ENCODE measurements at places on chromosomes 12 and 14. TPM values are rescaled to one million over a fixed set of nuclear protein-coding genes. Genes with fewer than 3 reads are reported as not detected.

GRCh38 chr14:71441126-71441525 lies 491.1 kb upstream of the RGS6 start:
- DNase-seq, result no peak

DNA sequence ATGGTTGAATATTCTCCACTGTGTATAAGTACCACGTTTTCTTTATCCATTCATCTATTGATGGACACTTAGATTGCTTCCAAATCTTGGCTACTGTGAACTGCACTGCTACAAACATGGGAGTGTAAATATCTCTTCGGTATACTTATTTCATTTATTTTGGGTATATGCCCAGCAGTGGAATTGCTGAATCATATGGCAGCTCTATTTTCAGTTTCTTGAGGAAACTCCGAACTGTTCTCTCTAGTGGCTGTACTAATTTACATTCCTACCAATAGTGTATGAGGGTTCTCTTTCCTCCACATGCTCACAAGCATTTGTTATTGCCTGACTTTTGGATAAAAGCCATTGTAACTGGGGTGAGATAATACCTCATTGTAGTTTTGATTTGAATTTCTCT lies 623.1 kb upstream of the LRFN5 start:
- no peak for DNase-seq

DNA sequence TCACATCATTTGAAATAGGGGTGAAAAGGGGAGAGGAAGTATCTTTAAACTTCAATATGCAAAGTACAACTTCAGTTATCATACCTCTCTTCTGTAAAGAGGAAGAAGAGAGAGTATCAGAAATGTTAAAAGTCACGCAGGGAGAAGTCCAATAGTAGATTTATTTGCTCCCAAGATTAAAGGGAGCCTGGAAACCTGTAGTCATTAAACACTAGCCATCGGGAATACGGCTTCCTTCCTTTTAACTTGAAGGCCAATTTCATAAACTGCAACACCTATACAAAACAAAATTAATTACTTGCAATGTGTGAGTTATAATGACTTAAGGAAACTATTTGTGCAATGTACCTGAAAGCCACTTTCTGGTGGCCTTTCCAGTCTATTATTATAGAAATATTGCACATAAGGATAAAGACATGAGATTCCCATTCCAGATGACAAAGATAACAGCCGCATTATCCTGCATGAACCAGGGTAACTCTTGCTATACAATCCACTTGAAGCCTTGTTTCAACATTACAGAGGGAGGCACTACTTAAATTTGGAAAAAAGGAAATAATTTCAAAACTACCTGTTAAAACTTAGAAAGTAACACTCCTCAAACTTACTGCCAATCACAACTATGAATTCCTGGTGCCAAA lies 4.6 kb downstream of the BTG1 start:
- DNase-seq, result no peak

RBM25 gene
- total RNA-seq, result 100 TPM

GRCh38 chr12:84150201-84150600 lies 762.4 kb downstream of the SLC6A15 start:
- DNase-seq, result no peak

DNA sequence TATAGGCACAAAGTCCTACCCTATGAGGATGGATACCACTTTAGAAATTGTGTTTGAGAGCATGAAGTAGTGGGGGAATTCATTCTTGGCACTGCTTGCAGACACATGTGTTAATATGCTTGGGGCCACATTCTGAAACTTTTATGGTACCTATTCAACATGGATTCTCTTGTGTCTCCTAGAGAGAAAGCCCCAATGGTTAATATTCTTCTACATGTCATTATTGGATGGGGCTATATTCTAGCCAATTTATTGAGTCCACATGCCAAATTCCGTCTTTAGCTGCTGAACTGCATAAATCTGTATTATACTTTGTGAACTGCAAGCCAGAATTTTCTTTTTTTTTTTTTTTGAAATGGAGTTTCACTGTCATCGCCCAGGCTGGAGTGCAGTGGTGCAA lies 140.0 kb downstream of the KICS2 start:
- no peak for DNase-seq

FAM181A gene
- total RNA-seq, result not detected

DNA sequence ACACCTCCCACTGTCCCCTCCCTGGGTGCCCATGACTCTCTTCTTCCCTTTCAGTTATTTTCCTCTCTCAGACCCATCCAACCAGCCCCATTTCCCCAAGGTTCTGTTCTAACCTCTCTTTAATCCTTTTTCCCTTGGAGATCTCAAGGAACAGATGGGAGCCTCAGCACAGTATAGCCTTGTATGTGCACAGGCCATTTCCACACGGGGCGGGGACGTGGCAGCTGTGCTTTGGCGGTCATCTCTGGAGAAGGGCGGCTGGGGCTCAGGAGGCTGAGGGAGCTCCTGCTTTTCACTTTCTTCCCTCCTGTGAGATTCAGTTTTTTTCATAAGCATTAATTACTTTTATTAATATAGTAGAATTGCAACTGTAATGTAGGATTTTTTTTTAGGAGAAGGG lies 212.2 kb downstream of the ZFP36L1 start:
- DNase-seq, result no peak

DNA sequence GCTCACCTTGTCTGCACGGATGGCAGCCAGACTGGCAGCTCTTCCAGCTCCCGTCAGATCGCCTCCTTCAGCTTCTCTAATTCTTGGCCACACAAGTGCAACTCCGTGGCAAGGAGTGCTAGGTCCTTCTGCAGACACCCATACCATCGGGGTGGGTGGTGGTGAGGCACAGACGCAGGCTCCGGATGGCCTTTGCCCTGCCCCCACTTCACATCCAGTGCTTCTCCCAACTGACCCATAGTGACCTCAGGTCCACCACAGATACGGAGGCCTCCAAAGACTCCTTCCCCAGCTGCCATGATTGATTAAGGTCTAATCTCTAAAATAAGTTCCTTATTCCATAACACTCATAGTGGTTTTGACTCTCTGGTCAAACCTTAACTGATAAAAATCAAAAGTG lies 19.9 kb upstream of the CD27 start:
- DNase-seq, result no peak

DNA sequence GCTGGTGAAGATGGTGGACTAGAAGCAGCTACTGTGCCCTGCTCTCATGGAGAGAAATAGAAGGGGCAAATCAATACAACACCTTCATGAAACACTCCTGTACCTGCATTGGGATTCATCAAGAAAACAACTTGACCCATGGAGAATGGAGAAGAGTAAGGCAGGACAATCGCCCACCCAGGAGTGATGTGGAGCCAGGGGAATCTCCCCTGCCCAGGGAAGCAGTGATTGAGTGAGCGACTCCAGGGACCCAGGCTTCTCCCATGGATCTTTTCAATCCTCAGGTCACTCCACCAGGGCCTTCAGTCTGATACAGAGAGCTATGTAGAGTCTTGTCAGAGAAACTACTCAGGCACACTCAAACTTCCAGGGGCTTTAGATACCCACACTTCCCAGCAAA lies 161.9 kb upstream of the DYRK2 start:
- DNase-seq, result no peak

DNA sequence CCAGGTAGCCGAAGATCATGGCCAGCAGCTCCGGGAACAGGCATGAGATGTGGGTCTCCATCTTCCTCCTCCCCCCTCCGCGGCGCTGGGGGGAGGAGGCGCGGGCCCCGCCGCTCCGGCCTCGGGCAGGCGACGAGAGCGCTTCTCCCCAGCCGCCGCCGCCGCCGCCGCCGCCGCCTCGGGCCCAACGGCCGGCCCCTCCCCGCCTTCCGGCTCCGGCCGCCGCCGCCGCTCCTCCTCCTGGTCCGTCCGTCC lies 448 bp downstream of the FBXL14 start:
- no peak for DNase-seq

- DNase-seq, result no peak
Observed at GRCh38 chr12:40034712-40035111, 71.2 kb downstream of the SLC2A13 start.

- peak; percentile 53 for DNase-seq
Observed at GRCh38 chr12:54658306-54659264, 10.4 kb upstream of the DCD start.

MORN3 gene
- 3.5 TPM for total RNA-seq

LGALS3 gene
- total RNA-seq, result 39.1 TPM

GPRC5A gene
- total RNA-seq, result 0.08 TPM

FAIM2 gene
- 0.33 TPM for total RNA-seq

- DNase-seq, result no peak
Observed at GRCh38 chr14:89771251-89771650, 183.3 kb downstream of the EFCAB11 start.

DNA sequence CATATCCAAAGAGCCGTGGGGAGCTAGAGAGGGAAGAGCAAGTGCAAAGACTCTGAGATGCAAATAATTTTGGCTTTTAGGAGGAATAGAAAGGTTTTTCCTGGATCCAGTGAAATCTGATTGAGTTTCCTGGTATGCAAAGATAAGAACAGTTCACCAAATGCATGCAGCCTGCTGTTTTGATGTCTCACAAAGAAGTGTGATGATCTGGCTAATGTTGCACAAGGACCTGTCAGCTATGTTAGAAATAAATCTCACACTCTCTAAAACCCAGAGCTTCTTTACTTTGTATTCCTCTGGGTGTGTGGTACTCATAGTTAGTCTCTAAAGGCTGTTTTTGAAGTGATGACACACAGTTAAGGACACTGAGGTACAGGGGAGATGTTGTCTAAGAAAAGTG lies 321.4 kb downstream of the AACS start:
- DNase-seq, result no peak

GRCh38 chr12:26266881-26267280 lies 71.5 kb downstream of the SSPN start:
- no peak for DNase-seq

DNA sequence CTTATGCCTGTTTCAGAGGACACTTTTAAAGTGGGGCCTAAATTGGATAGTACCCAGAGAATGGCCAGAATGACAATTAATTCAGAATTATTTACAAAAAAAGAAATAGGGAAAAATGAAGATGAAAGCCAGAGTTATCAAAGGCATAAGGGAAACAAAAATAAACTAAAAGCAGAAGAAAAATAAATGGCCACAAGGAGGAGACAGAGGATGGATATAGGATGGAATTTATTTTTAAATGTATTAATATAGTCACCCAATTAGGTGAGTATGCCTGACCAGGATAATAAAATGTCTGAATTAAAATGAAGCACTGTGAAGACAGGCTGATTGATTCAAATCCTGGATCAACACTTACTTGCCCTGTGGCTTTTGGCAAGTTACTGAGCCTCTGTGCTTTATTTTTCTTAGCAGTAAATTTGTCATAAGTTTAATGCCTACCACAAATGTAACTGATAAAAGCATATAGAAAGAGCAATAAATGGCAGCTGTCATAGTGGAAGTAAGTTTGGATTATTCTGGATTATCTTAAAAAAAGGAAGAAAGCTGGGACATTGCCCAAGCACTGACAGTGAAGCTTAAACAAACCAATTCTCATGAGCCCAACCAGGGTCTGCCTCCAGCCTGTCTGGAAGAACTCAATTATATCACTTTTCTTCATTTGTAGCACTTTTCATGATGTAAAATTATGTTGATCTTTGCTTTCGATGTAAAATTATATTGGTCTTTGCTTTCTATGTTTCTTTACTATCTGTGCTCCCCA lies 3.5 kb downstream of the CLEC9A start:
- no peak for DNase-seq

DNA sequence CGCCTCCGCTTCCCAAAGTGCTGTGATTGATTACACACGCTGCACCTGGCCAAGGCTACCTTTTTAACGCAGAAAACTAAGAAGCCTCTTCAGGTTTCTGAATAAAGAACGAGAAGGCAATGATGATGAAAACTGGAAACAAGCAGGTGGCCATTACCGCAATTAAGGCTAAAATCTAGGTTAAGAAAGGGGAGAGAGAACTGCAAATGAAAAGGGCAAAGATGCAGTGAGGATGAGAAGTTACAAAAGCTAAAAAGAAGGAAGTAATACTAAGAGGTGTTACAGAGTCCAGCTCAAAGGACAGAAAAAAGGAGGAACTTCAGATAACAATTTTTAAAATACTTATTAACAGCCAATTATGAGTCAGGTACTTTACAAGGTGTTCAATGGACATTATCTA lies 79.7 kb downstream of the DUSP16 start:
- no peak for DNase-seq

SMIM41 gene
- not detected for total RNA-seq

KRT2 gene
- 0.10 TPM for total RNA-seq

DNA sequence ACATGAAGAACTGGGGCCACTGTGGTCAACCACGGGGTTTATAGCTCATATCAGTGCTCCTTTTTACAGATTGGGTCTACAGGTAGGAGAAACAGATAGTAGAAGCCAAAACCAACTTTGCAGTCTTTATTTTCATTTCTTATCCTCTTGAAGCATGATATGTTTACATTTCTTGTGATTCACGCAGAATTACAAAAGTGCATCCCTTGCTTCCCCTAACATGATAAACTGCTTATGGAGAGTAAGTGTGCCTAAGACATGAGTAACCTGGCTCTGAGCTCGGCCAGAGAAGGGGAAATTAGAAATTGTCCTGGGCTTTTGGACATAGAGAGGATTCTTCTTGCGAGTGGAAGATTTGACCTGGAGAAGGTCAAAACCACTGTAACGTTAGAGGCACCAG lies 18.4 kb downstream of the PWP1 start:
- DNase-seq, result no peak

- no peak for DNase-seq
Observed at GRCh38 chr14:92173668-92174067, 51.9 kb downstream of the CPSF2 start.

TRPV4 gene
- total RNA-seq, result not detected

- DNase-seq, result no peak
Observed at GRCh38 chr14:100498068-100498467, 89.1 kb downstream of the BEGAIN start.

DNA sequence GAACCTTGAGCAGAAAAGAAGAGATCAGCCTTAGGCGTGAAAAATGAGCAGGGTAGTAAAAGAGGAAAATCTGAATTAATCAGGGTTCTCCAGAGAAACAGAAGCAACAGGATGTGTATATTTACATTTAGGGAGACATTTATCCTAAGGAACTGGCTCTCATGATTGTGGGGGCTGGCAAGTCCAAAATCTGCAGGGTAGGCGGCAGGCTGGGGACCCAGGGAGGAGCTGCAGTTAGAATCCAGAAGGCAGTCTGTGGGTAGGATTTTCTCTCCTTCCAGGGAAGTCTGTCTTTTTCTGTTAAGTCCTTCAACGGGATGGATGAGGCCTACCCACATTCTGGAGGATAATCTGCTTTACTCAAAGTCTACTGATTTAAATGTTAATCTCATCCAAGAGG lies 67.4 kb upstream of the OVCH1 start:
- no peak for DNase-seq
